ENCODE measurements at places on chromosomes 3 and 15.

DNA sequence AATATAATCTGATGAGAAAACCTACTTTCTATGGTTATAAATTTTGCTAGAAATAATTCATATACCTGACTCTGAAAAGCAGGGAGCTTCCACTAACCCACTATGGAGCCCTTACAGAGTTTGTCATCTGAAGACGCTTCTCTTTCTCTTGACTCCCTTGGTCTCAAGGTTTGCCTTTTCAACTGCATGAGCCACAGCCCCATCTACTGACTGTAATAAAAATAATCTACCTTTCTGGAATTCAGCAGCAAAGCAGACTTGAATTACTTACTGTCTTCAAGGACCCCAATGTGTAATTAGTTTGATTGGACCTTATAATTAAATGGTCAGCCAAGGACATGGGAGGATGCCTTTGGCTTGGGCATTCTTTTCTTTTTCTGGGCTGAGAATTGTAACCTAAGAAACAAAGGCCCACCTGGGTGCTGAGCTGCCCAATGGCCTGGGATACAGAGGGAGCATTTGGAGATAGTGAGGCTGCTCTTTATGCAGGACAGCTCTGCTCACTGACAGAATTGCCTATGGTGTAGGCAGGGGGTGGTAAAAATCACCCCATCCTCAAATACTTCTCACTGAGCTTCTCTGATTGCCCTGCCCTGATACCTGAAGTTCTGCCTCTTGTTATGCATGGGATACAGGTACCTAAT lies 178.6 kb upstream of the TRIM42 start:
- DNase-seq = peak; percentile 52

DNA sequence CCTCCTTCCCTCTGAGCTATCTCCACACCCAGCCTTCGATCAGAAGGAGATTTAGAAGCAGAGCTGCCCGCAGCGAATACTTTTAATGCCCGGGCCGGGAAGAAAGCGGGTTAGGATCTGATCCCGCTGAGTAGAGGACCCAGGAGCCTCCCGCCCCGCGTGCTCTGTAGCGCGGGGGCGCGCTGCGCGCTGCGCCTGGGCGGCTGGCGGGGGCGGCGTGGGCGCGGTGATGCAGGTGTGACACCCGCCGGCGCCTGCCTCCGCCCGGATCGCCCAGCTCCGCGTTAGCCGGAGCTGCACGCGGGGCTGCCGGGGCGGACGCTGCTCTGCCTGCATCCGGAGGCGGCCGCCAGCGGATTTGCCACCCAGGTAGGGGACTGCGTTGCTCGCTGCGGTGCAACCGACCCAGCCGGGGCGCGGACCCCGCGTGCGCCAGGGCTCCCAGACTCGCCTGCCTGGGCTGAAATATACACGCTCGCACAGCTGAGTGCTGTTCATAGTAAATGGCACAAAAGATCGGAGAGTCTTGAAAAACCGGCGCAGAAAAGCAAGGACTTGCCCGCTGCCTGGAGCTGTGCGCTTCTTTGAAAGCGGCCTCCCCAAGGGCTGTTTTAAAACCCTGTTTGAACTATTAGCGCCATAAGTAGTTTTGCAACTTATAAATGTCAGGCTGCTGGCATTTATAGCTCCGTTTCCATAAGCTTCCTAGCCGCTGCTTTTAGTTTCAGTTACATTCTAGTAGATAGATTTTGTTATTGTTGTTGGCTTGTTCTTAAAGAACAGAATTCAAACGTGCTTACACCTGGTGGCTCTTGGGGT lies at the start of gene SV2B:
TSS of gene SV2B (plus strand) at position 263 of the 819 bp plus-strand sequence. CDS start 126,007 bp downstream, outside the sequence.
- peak; percentile 86 for DNase-seq

DNA sequence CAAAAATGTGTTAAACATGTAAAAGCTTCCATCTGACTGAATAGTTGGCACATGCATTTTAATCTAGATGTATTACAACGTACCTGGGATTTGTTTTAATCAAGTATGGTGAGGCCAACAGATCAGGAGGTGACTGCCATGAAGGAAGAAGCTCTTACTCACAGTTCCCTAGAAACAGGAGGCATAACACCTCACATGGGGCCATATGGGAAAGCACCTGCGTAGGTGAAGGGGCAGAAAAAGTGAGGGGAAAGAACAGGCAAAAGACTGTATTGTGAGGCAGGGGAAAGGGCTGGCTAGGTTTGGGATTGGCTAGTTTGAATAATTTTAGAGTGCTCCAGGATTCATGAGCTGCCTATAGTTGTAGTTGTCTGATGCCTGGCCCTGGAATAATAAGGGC lies 9.6 kb downstream of the SQOR start:
- no peak for DNase-seq

DNA sequence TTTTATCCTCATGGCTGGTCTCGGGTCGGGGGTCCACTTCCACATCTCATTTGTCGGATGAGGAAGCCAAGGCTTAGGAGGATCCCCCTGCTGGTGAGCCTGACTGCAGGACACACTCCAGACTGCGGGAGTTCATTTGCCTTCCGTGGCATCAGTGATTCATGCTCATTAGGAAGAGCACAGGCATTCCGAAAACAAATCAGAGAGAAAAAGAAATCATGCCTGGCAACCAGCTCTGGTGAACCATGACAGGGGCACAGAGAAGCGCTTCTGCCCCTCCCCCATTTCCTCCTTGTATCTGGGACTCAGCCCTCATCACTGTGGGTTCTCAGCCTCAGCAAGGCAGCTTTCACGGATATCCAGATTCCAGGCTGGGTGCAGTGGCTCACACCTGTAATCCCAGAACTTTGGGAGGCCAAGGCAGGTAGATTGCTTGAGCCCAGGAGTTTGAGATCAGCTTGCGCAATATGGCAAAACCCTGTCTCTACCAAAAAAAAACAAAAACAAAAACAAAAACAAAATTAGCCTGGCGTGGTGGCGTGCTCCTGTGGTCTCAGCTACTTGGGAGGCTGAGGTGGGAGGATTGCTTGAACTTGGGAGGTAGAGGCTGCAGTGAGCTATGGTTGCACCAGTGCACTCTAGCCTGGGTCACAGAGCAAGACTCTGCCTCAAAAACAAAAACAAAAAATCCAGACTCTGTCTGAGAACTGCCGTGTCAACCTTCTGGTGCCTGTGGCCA lies 28.4 kb downstream of the IRAK2 start:
- no peak for DNase-seq

GRCh38 chr3:55330355-55330754 lies 156.8 kb downstream of the WNT5A start:
- DNase-seq = peak; percentile 38

DNA sequence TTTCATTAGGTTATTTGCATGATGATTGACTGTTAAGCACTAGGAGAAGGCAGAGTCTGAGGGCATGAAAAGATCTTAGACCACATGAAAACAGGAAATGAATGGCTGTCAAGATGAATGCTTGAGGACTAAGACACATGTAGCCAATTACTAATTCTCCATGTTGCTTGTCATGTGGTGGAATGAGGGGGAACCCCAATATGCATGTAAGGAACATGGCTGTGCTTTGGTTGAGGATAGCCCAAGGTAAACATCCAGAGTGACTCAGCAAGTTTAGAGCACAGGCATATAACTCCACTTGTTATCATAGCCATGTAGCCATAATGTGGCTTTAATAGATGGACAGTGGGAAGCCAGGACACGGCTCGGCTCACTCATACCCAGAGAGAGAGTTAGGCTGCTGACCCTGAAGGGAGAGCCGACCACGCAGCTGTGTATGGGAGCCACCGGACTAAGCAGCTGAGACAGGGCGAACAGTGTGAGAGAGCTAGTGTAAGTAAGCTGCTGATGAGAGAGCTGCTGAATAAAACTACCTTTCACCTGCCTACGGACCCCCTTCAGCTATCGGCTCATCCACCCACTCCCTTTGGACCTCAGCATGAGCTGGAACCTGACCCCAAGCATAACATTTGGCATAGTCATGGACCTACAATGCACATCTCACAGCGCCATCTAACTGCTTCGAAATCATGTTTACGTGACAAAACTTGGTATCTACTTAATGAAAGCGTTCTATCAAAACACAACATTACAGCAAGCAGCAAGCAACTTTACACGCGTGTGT lies 37.6 kb downstream of the ANO10 start:
- DNase-seq = no peak

DNA sequence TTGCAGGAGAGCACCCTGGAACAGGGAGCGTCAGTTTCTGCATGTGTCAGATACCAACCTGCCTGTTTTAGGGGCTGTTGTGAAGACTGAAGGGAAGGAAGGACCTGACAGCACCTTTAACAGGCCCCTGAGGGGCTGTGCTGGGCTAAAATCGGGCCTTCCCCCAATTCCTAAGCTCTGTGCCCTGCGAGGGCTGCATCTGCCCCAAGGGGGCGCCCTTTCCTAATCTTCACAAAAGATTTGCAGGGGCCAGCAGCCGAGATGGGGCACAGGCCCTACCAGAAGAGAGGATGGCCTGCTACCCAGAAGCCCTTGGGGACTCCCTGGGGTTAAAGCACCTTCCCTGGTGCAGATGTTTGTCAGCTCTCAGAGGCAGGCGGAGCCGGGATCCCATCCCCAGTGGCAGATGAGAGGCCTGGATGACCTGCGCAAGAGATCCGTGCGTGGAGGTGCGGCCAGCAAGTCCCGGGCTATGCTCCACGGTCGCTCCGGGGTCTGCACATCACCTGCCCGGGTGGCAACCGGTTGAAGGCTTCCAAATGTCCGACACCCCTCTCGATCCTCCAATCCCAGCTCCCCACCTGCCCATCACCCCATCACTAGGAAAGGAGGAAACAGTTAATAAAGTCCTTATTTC lies 53.6 kb downstream of the RHCG start:
- peak; percentile 64 for DNase-seq

- DNase-seq = no peak
These were observed 52.6 kb upstream of the VILL start for GRCh38 chr3:37938011-37938410.

DNA sequence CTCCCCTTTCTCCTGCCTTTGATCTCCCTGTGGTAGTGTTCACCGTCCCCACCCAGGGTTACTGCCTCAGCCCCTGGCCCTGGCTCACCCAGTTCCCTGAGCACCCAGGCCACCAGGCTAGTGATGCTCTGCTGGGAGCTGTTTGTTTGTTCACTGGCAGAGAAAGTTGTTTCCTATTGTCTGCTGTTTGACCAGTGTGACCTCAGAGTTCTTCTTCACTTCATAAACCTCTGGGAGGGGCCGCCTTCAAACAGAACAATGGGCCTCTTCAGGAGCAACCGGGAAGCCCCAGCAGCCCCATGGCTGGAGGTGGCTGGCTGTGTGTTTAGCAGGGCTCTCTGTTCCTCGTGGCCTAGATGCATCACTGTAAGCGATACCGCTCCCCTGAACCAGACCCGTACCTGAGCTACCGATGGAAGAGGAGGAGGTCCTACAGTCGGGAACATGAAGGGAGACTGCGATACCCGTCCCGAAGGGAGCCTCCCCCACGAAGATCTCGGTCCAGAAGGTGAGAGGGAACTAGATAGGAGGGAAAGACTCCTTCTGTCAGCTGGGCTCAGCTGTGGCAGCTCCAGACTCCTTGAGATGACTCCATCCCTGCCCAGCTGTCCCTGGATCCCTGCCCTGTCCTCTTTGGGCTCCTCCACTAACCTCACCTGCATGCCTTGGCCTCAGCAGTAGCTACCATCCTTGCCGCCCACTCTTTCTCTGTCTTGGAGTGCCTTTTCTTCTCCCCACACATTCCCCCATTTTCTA lies 3.4 kb downstream of the CLK3 start:
- no peak for DNase-seq

DNA sequence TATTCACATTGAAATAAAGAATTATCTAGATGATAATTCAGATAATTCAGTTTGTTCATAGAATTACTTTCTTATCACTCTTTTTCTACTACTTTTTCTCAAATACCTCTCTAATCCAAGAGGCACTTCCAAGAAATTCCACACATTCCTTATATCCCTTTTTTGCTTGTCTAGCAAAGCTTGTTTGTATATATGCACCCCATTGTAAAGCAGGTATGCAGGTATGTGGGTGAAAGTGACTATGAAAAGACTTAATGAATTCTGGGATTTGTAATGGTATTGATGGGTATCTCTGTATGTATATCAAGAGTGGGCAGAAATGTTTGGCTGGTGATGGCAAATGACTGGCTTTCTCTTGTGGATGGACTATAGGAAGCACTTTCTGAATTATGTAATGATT lies 94.1 kb upstream of the FGF7 start:
- DNase-seq = no peak

DNA sequence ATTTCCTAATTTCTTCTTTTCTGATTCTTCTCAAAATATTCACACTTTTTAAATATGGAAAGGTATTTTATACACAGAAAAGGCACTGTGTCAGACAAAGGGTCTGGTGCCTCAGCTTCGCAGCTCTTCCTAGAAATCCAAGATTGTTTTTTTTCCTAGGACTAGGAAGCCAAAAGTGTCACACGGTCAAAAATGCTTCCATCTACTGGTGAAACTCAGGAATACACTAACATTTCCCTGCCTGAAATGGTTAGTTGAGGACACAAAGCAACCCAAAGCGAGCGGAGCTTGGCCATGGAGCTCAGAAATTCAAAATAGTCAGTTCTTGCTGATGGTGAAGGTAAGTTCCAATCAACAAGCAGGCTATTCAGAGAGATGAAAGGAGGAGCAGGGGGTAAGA lies 426.5 kb upstream of the RASGRP1 start:
- peak; percentile 2 for DNase-seq

DNA sequence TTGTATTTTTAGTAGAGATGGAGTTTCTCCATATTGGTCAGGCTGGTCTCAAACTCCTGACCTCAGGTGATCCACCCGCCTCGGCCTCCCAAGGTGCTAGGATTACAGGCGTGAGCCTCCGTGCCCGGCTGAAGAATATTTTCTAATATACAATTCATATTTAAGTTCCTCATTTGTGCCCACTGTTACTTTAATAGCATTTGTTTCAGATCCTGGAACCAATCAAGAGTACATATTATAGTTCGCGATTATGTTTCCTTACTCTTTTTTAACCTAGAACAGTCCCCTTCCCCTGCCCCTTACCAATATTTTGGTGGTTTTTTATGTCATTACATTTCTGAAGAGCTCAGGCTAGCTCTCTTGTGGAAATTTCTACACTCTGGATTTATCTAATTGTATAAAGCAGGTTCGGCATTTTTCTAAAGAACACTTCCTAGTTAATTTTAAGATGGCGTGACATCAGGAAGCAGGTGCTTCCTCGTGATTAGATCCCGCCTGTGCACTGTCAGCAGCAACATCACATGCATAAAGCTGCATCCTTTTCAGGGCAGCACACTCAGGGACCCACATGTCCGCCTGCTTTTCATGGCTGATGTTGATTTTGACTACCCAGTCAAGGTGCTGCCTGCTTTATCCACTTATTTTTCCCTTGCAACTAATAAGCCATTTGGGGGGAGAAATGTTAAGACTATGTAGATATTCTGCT lies 88.7 kb upstream of the EPHB3 start:
- DNase-seq = peak; percentile 38
